ENCODE measurements at places on chromosomes 1 and 21.

DNA sequence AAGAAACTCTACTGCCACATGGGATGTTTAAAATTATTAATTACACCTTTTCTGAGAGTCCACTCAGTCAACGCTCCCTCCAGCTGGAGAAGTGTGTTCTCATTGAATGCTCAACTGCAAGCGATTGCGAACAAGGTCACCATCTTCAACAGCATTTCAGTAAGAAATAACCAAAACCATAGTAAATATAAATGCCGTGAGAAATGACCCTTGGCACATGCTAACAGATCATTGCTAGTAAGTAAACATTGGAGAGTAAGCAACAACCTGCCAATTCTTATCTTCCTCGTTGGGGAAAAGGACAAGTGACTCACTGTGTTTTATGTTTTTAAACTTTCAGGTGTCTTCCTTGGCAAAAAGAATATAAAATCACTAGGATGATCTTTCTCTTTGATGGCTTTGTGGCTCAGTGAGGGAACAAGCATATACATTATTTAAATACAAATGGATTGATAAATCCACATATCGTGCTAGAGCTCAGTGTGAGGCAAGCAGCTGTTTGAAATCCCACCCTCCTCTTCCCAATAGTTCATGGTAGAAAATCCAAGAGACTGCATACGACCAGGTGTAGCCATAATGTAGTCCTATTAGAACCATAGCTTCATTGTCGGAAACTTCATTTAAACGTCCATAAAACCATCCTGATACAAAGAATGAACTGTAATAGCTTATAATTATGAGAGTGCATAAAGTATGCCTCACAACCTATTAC lies 214.6 kb downstream of the GRIK1 start:
- no peak for DNase-seq

DNA sequence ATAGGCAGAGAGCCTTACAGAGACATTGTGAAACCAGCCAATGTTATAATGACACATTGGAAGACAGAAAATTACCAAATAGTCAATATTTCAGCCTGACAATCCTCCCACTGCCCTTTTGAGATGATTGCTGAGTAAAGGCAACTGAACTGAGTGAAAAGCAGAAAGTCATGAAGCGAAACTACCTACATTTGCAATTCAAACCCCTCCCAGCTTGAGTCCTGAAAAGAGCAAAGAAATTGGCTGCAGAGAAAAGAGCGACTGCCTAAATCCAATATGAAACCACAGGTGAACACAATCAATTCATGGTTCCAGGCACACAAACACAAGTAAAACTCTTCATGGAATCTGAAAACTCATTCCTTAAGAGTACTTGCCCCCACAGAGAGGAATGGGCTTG lies 143.4 kb upstream of the CHRM3 start:
- no peak for DNase-seq

GRCh38 chr21:45130324-45130774 lies 56.0 kb downstream of the ADARB1 start:
- no peak for DNase-seq

DNA sequence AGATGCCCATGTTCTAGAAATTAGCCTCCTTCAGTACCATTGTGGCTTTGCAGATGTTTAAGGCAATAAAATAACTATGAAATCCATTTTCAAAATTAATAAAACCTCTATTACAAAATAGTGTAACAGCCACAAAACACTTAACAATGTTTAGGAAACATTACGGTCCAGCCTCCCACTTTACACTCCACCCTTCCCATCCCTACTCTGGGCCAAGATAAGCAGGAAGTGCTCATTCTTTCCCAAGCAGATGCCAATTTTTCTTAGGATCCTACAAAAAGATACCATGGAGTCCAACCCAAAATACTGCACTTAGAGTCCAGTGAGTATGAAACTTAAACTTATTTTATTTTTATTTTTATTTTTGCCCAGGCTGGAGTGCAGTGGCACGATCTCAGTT lies 150.8 kb downstream of the NR5A2 start:
- DNase-seq, result no peak

DNA sequence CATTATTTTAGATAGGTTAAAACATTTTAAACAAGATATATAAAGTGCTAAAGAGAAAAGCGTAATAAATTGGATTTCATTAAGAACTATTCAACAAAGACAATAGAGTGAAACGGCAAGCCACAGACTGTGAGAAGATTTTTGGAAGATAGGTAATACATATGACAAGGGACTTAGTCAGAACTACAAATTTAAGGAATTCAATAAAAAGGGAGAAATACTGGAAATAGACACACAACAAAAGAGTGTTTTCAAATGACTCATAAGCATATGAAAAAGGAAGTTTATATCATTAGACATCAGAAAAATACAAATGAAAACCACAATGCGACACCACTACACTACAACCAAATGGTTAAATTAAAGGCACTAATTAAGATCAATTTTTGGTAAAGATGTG lies 90.5 kb downstream of the GDAP2 start:
- no peak for DNase-seq

GRCh38 chr1:206506405-206507283 lies 687 bp upstream of the RASSF5 start:
- no peak for DNase-seq

DNA sequence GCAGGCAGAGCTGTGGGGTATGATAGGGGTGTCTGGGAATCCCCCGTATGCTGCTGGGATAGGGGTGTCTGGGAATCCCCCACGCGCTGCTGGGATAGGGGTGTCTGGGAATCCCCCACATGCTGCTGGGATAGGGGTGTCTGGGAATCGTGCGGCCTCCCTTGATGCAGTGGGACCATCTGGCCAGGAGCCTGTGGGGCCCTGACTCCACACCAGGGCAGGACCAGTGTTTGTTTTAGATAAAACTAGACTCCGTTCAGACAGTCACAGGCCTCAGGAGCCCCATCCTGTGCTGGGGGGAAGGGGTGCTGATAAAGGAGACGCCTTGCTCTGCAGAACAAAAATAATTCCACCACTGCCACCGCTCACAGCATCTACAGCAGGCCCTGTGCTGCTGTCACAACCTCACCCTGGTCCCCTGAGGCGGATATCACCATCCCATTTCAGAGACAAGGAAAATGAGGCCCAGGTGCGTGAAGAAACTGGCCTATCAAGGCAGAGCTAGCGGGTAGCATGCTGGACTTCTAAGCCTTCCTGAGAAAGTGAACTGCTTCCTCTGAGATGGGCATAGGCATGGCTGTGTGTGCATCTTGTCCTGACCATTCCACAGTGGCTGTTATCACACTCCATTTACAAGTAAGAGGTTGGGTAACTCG lies 24.0 kb downstream of the ECE1 start:
- DNase-seq, result no peak

DNA sequence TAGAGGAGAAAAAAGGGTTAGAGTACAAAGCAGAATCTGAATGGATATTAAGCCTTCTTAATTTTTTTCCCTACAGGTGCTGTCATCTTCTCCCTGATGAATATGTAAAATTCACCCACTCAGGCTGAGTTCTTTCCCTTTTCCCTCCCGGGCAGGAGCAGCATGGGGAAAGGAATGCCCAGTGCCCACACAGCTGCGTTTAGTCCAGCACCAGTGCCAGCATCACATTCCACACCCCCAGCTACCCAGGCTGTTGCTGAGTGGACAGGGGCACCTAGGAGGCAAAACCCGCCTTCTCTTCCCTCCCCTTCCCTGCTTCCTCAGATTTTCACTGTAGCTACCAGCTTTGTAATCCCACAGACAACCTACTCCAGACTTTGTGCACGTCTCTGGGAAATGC lies 3.4 kb upstream of the CADM3 start:
- no peak for DNase-seq

GRCh38 chr1:207345644-207346477 lies 24.4 kb downstream of the CD55 start:
- no peak for DNase-seq

- DNase-seq, result no peak
Observed at GRCh38 chr21:43854773-43855633, 10.0 kb upstream of the AGPAT3 start.

DNA sequence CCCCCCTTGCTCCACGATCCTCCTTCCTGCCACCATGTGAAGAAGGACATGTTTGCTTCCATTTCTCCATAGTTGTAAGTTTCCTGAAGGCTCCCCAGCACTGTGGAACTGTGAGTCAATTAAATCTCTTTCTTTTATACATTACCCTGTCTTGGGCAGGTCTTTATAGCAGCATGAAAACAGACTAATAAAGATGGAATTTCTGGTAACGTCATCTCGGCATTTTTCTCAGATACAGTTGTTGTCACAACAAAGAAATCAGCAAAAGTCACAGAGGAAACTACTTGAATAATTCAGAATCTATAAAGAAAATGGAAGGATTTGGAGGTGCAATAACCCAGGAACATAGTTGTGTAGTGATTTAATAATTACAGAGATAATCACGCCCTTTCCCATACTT lies 4.4 kb downstream of the APCS start:
- DNase-seq, result no peak

DNA sequence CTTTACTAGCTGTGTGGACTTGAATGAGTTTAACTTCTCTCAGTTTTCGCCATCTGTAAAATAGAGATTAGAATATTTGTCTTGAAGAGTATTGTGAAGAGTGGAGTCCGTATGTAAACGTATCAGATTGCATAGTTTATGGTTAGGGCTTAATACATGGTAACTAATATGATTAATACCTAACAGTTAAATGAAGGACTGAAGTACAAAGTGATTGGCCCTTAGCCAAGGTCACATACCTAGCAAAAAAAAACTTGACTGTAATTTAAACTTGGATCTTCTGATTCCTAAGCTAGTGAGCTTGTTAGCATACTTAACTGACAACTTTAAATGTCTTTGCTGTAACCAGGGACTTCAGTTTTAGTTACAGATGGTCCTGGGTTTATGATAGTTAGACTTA lies 1.9 kb downstream of the GIPC2 start:
- no peak for DNase-seq

GRCh38 chr1:204042516-204042915 lies 30.4 kb upstream of the SOX13 start:
- DNase-seq, result no peak

Measured in omental fat pad (tissue), 4 donors.